ENCODE measurements at places on chromosomes 11 and 22. TPM values are rescaled to one million over a fixed set of nuclear protein-coding genes. Genes with fewer than 3 reads are reported as not detected.
A peak's percentile ranks its signal among the peaks of the same experiment; 100 is the strongest.

- no peak overlapping the region for H3K4me3 ChIP-seq
- DNase-seq, result no peak
Measured at GRCh38 chr11:82845356-82846353, 54.6 kb downstream of the PRCP start.

DNA sequence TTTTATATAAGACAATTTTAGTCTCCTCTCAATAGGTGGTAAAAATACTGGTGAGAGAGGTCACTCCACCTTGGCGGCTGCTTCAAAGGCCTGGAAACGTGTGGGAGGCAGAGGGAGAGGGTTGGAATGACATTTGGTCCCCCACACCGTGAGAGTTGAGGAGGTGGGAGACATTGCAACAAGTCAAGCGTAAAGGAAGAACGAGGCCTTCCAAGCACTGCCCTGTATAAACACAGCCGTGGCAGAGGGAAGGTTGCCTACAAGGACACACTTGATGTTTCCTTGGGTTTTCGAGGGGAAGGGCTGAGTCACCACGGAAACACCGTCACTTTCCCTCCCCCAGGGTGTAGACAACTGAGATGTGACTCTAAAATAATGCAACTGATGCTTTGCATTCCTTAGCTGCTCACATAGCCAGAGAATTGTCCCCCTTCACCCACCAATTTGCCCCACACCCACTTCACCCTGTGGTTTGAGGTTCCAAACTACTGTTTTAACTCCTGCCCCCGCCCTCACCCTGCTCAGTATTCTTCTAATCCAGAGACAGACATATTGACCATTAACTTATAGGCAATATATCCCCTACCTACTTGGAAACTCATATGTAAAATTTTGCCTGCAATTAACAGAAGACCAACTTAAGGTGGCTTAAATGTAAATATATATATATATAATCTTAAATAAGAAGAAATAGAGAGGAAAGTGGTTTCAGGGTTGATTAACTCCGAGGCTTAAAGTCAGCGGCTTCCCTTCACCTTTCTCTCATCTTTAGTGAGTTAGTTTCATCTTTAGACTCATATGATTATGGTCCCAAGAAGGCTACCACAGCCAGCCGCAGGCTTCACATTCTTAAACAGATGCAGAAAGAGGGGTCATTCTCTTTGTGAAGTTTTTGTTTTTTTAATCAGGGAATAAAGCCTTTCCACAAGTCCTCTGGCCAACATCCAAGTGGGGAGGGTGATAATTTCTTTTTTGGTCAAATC lies 54.1 kb upstream of the BDNF start:
- H3K4me3 ChIP-seq, result no peak overlapping the region
- no peaks in the 10 kb centered on the region for H3K36me3 ChIP-seq
- no peak overlapping the region for H3K27ac ChIP-seq
- no peaks in the 10 kb centered on the region for H3K4me1 ChIP-seq

DNA sequence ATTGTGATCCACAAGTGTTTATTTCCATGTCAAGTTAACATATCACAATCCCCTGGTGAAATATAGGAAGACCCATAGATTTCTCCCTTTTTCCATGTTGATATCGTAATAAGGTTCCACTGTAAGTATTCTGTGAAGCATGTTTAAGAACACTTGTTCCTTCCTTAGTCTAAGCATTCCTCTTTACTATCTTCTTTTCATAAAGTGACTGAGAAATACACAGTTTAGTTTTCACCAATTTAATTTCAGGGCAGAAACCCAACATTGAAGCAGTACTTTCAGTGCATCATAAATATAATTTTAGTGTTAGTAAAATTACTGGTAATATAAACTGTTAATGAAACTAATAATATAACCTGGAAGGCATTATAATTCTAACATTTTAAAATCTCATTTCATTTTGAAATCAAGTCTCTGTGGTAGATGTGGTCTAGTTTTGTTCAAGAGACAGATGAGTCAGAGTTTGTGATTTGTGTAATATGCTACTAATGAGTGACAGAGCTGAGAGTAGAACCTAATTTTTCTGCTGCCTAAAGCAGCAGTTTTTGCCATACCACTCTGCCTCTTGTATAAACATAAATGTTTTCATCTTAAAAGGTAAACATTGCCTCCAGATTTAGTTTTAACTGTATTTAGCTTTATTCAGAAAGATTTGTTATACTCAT lies 79.4 kb downstream of the ATM start:
- H3K4me3 ChIP-seq, result no peak overlapping the region
- H3K27me3 ChIP-seq, result no peaks in the 10 kb centered on the region
- DNase-seq, result no peak
- H3K27ac ChIP-seq, result no peak overlapping the region

FAM118B gene
- total RNA-seq, result 26.7 TPM

DNA sequence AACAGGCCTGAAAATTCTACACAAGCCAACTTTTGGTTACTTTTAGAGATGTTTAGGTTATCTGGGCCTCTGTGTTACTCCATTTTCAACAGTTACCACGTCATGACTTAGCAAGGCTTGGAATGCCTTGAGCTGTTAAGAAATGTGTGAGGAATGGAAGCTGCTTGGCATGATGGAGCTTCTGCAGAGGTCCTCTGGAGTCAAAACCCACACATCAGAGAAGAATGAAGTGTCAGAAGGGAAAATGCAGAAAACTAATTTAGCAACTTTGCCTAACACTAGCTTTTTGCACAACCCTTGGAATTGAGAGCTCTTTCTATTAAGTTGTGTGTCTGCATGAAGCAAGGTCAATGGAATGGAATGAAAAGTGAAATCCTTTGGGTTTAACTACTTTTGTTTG lies 27.4 kb downstream of the FAT3 start:
- H3K4me3 ChIP-seq, result no peak overlapping the region
- no peaks in the 10 kb centered on the region for H3K4me1 ChIP-seq
- H3K27ac ChIP-seq, result no peak overlapping the region

SMIM35 gene
- total RNA-seq, result not detected

GRCh38 chr11:46498968-46499367 lies 94.9 kb downstream of the AMBRA1 start:
- no peaks in the 10 kb centered on the region for H3K27me3 ChIP-seq
- H3K27ac ChIP-seq, result no peak overlapping the region
- H3K4me3 ChIP-seq, result no peak overlapping the region
- no peak for DNase-seq

DNA sequence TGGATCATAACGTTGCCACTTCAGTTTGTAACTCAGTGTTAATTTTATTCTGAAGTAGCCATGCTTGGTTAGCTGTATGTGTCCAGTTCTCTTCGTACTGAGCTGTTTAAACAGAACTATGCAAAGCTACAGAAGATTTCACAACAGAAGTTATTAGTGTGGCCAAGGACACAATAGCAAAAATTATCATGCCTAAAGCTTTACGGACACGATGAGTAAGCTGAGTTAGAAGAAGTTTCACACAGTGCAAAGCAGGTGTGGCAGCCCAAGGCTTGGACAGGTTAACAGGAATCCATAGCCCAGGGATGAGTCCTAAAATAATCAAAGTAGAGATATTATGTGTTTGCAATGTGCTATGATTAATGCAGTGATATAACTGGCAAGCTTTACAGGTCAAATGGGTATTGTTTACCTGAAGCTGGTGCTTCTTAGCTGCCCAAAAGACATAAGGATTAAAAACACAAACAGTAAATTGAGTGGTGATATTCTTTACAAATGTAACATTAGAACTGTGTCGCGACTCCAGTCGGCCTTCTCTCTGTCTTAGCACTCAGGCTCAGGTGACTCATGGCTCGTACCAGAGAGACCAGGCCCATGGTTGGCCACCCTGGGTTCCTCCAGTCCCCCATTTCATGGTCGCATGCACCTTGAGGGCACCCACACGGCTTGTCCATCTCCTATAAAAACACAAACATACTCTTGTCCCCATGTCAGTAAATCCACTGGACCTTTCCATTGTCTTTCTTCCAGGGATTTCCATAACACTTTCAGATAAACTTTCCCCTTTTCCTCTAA lies 35.5 kb upstream of the NCAM1 start:
- H3K27ac ChIP-seq, result no peak overlapping the region
- DNase-seq, result no peak
- H3K4me3 ChIP-seq, result no peak overlapping the region
- peaks cover 8% of the 10 kb centered on the region for H3K4me1 ChIP-seq

- DNase-seq, result no peak
- H3K36me3 ChIP-seq, result no peaks in the 10 kb centered on the region
- no peaks in the 10 kb centered on the region for H3K27me3 ChIP-seq
- H3K4me1 ChIP-seq, result peaks cover 24% of the 10 kb centered on the region
Measured at GRCh38 chr22:28229566-28230485, 310.8 kb upstream of the PITPNB start.

GRCh38 chr11:82865841-82866240 lies 34.4 kb downstream of the PRCP start:
- H3K36me3 ChIP-seq, result no peaks in the 10 kb centered on the region
- H3K27ac ChIP-seq, result no peak overlapping the region
- no peak overlapping the region for H3K4me3 ChIP-seq
- no peaks in the 10 kb centered on the region for H3K27me3 ChIP-seq

MS4A7 gene
- 13.1 TPM for total RNA-seq

- H3K4me1 ChIP-seq, result peaks cover 7% of the 10 kb centered on the region
- no peak overlapping the region for H3K4me3 ChIP-seq
- no peak for DNase-seq
- H3K27me3 ChIP-seq, result no peaks in the 10 kb centered on the region
- no peak overlapping the region for H3K27ac ChIP-seq
Measured at GRCh38 chr11:130760515-130761125, 155.7 kb downstream of the SNX19 start.

DNA sequence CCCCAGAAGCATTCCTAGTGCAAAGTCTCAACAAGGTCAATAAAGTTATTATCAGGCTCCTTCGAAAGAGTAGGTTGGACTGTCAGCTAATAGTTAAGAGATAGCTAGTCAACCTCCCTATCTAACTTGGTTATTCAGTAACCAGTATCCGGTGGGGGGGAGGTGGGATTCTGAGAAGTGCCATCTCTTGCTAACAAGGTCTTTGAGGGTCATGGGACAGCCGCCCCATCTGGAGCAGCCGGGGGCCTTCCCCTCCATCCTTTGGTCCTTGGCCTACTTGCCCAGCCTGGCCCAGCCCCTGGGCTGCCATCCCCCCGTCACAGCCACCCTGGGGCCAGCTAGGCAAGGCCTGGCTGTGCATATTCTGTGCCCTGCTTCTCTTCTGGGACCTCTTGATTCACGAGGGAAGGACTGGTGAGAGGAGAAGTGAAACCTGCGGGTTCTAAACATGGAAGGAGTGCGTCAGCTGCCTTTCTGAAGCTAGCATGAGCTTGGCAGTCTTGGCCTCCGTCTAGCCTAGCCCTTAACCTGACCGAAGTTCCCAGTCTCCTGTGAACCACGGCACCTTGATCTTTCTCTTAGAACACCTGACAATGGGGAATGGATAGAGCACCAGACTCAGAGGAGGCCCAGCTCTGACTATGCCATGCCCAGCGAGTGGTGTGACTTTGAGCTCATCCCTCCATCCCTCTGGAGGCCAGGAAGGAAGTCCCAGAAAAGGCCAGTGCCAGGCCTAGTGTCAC lies 9.3 kb downstream of the SLC37A2 start:
- no peaks in the 10 kb centered on the region for H3K4me1 ChIP-seq
- no peak for DNase-seq
- no peak overlapping the region for H3K4me3 ChIP-seq
- no peaks in the 10 kb centered on the region for H3K36me3 ChIP-seq
- H3K27ac ChIP-seq, result peak overlapping the region; percentile 40

TMPRSS6 gene
- not detected for total RNA-seq

GRCh38 chr11:10197091-10197490 lies 96.9 kb downstream of the SBF2 start:
- no peak overlapping the region for H3K27ac ChIP-seq
- H3K4me1 ChIP-seq, result peaks cover 6% of the 10 kb centered on the region
- no peak overlapping the region for H3K4me3 ChIP-seq
- H3K36me3 ChIP-seq, result peaks cover 8% of the 10 kb centered on the region

DNA sequence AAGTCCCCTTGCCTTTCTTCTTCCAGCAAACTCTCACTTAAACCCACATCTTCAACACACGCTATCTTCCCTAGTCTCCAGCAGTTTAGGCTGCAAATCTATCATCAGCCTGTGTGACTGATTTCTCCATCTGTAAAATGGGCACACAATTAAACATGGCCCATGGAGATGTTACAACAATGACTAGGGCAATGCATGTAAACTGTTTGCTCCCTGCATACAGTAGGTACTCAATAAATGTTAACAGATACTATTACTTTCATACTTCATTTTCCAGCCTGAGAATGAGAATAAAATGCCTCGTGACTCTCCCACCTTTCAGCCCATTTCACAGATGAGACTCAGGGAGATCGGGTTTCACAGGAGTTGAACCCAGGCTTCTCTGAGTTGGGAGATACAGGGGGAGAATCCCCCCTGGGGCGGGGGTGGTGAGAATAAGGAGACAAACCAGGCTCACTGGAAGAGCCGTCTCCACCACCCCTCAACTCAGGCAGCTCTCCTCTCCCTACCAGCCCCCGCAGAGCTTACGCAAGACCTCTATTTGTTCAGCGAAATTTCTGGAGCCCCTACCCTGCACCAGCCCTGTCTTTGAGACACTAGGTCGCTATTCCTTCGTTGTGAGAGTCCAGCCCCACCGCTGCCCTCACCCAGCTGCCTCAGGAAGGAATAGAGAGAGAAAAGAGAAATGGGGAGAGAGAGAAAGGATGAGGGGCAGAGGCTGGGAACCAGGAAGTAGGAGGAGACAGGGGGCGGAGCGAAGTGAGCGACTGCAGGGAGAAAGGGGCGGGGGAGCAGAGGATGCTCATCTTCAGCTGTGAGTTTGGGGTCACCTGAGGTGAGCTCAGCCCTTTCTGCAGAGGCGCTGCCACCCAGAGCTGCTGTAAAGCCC lies 42.1 kb upstream of the KLHL35 start:
- H3K4me1 ChIP-seq, result peaks cover 51% of the 10 kb centered on the region
- H3K4me3 ChIP-seq, result peak overlapping the region; percentile 30
- DNase-seq, result peak; percentile 66
- peak overlapping the region; percentile 70 for H3K27ac ChIP-seq

GRCh38 chr11:12727563-12728211 lies 53.5 kb downstream of the TEAD1 start:
- peaks cover 73% of the 10 kb centered on the region for H3K4me1 ChIP-seq
- no peaks in the 10 kb centered on the region for H3K27me3 ChIP-seq
- H3K27ac ChIP-seq, result no peak overlapping the region
- no peak for DNase-seq
- no peaks in the 10 kb centered on the region for H3K36me3 ChIP-seq

CD248 gene
- 12.3 TPM for total RNA-seq

GRCh38 chr22:20844055-20845037 lies 14.3 kb downstream of the PI4KA start:
- no peaks in the 10 kb centered on the region for H3K36me3 ChIP-seq
- no peak overlapping the region for H3K4me3 ChIP-seq
